ENCODE measurements at places on chromosomes 2 and 18.
A peak's percentile ranks its signal among the peaks of the same experiment; 100 is the strongest.

- DNase-seq, result no peak
Observed at GRCh38 chr2:205752924-205753323, 70.6 kb downstream of the NRP2 start.

- DNase-seq, result no peak
Observed at GRCh38 chr18:35322486-35323458, 21.4 kb downstream of the ZNF24 start.

DNA sequence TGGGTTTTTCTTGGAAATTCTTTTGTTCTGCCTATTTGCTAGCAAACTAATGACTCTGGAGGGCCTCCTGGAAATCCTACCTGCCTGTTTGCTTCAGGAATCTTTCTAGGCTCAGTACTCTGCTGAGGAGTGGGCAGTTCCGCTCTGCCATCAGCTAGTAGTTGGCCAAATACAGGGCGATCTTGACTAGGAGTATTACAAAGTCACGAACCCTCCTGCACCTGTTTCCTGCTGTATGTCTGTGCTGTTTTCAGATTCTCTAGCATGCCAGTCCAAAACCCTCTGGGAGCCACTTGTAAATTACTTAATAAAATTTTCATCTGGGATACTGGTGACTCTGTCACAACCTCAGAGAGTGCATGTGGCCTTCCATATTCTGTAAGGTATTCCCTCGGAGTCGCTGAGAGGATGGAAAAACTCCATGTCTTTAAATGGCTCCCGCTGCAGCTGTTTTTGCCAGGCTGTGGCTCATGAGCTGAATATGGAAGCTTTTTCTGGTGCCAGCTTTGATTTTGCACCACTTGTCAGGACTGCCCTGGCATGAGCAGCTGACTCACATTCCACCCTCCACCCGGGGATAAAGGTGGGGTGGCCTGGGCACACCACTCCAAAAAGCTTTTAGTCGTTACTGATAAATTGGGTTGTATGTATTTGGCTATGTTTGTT is 123.0 kb downstream of the RTN4 start:
- no peak for DNase-seq

GRCh38 chr2:62999905-63000304 is 50.7 kb upstream of the OTX1 start:
- DNase-seq, result peak; percentile 13

GRCh38 chr2:228681426-228681825 is 499.9 kb upstream of the SPHKAP start:
- DNase-seq, result no peak

DNA sequence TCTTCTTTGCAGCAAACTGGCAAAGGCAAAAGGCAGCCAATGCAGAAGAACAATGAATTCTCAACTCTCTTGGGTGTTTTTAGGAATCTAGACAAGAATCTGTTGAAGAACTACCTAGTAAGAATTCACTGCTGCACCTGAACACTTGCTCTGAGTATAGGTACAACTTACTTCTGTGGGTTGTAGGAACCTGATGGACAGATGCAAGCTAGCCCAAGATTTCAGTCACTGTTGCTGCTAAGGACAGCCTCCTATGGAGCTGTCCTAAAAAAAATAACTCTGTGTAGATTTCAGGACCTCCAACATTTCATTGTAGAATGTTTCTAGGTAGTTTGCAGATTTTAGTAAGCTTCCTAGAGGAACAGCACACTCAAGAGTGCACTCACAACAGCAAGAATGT is 363.5 kb downstream of the CBLN2 start:
- DNase-seq, result no peak

DNA sequence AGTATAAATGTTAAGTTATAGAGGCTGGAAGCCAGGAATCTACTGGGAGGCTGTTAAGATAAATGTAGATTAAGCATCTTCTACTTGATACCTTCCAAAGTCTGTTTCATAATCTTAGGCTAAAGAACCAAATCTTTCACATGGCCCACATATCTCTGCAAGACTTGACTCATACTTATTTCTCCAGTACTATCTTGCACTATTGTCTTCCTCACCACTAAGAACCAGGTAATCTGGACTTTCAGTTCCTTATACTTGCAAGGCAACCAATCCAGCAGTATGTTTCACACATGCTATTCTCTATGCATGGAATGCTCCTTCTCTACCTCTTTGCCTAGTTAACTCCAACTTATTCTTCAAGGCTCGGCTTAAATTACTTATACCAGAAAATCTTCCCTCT is 62.2 kb downstream of the RBMS1 start:
- no peak for DNase-seq

DNA sequence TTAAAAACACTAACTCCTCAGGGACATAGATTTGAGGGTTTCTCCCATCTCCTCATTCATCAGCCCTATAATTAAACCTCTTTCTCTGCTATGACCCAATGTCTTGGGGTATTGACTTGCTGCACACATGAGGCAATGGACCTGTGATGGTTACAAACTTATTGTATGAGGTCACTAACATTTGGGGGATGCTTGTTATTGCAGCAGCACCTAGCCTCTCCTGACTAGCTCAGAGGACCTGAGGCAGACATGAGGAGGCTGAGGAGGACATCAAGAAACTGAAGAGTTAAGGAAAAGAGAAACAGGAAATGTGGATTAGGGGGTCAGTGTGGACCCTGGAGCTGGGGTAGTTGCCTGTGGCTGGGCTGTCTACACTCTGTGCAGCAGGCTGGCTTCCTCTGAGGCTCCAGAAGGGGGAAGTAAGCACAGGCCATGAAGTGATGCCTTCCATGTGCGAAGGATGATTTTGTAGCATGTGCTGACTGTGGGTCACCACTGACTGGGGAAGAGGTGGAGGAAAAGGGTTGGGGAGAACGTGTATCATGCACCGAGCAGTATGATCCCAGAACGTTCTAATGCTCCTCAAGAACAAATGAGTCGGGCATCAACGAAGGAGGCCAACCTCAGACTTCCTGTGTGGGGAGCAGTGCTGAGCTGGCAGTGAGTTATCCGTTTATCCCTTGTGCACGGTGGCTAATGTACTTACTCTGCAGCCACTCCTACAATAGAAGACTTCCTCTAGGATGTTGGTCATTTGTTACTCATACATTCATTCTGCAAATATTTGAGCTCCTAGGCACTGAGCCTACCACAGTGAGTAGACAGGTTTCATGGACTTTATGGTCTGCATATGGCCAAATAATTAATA is 42.1 kb upstream of the RFX8 start:
- DNase-seq, result peak; percentile 49

Data from T1000 (cell line).